ENCODE measurements at places on chromosomes 2 and 18.

- DNase-seq = no peak
These were observed 48.8 kb downstream of the INHBB start for GRCh38 chr2:120394764-120395163.

DNA sequence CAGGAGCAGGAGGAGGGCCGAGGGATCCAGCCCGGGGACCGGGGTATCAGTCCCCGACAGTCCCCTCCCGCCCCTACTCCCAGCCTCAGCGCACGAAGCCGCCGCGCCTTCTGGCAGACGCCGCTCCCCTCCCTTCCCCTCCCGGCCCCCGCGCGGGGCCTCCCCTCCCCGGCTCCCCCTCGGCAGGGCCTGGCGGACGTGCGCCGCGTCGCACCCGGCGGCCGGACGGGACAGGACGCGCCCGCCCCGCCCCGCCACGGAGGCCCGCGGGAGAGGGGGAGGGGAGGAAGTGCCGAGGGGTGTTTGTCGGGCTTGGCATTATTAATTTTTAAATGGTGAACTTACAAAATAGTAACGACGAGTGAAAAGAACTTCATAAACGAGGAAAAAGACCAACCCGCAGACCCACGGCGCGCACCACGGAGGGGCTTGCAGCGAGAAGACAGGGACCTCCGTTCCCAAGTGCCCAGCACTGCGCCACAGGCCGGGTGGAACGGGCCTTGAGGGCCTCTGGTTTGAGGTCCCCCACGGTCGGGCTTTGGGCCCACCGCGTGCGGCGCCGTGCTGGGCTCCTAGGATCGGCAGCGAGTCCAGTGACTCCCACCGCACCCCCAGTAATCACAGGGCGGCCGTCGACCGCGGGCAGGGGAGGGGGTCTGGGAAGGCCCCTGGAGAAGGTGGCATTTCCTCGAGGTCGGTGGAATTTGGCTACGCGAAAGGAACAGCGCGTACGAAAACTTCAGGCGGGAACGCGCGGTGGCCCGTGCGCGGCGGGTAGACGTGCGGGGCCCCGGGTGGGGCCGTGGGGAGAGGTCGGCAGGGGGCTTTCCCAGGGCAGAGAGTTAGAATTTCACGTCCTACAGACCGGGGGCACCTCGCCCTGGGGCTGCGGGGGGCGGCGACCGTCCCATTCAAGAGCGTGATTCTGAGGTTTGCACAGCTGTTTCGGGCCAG is 954 bp upstream of the CTDSP1 start:
- no peak for DNase-seq

DNA sequence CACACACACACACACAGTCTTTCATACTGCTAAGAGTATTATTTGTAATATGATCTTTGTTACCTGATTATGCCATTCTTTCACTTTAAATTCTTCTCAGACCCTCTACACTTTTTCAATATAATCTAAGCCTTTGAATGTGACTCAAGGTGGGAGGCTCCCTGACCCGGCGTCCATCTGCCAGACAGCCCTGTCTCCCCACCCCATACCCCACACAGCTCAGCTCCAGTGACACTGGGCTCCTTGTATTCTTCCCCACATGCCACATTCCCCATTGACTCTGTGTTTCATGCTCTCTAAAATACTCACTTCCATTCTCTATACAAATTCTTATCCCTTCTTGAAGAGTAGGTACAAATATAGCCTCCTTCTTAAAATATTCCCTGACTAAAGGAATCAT is 442.2 kb downstream of the TGIF1 start:
- DNase-seq = no peak

GRCh38 chr2:66240286-66240685 is 194.6 kb upstream of the MEIS1 start:
- no peak for DNase-seq

DNA sequence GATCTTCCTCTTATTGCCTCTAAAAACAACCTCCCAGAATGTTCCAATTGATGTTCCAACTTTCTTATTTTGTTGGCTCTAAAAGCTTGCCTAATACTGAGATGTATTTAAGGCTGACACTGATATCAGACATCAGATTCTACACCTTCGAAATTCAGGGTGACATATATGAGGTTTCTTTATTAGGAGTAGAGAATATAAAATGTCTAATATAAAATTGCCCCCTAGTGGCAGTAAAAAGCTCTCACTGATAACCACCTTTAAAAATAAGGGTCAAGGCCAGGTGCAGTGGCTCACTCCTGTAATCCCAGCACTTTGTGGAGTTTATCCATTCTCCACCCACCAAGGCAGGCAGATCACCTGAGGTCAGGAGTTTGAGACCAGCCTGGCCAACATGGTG is 789.7 kb upstream of the SLC39A10 start:
- no peak for DNase-seq

- DNase-seq = no peak
These were observed 305.1 kb upstream of the MGAT5 start for GRCh38 chr2:133948610-133949290.

DNA sequence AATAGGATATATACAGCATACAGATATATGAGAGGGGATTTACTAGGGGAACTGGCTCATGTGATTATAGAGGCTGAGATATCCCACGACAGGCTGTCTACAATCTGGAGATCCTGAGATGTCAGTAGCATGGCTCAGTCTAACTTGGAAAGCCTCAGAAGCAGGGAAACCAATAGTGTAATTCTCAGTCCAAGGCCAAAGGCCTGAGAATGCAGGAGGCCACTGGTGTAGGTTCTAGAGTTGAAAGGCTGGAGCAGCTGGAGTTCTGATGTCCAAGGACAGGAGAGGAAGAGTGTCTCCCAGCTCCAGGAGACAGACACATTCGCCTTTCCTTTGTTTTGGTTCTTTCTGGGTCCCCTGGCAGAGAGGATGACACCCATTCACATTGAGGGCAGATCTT is 20.1 kb upstream of the CCBE1 start:
- DNase-seq = no peak

GRCh38 chr2:138183705-138184104 is 219.4 kb downstream of the HNMT start:
- DNase-seq = no peak

DNA sequence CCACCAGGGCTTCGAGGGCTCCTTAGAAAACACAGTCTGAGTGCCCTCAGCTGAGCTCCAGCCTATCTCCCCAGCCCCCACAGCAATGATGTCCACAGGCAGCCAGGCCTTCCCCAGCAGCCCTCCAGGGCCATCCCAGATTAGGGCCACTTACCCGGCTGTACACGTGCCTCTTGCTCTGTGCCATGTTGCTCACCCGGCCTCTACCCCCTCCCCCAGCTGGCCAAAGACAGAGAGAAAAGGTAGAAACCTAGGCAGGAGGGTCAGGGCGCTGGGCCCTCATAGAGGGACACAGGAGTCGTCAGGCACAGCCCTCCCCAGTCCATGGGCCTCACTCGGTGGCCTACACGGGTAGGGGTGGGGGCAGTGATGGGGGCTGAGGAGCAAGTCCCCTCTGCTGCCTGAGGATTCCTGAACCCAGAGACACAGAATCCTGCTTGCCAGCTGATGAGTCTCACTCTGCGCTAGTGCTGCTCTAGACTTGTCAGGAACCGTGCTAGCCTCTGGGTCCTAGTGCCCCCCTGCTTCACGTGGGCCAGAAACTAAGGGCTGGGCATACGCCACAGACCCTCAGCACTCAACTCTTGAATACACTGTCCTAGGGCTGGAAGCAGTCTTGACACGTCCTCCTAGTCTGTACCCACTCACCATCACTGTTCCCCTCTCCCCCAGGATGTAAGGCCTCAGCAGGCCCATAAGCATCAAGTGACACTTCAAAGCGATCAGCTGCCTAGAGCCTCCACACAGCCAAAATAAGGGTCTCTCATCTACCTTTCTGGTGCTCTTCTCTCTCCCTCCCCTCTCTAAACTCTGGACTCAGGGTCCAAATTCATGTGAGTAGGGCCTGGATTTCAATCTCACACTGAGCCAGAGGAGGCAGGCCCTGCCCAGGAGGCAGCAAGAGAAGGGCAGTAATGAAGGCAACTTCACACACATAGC is at the start of gene DCTN1:
Gene DCTN1 (minus strand): TSS at position 461 of the 939 bp plus-strand sequence. CDS start 274 bp downstream, at position 187.
- DNase-seq = peak; percentile 14

DNA sequence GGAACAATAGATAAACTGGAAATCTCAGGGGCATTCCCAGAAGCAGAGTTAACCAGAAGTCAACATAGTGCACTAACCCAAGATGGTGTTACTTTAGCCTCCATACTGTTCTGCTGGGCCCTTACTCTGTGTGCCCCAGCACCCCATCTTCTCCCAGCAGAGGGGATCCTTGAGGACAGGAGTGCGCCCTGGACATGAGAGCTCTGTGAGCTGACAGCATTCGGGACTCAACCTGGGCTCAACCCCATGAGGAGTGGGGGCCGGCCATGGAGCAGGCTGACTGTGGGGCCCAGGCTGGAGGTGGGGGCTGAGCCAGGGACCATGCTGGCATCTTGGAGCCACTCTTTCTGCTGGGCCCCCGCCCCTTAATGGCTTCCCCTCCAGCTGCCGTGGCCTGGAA is 156.3 kb upstream of the HS6ST1 start:
- no peak for DNase-seq

DNA sequence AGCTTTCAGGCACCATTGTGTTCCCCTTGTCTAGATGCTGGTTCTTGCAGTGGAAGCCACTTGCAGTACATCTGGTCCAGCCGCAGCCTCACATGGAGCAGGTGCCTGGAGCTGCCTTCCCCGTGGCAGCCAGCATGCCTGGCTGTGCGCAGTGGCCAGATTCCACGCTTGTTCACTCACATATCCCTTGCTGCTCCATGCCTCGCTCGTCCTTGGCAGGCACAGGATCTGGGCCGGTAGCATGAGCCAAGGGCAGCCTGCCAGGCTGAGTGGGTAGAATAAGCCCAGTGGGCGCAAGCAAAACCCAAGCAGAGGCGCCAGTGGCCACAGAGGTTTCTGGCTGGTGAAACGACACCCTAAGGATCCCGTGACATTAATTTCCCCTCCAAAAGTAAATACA is 20.6 kb downstream of the TMX3 start:
- DNase-seq = no peak

DNA sequence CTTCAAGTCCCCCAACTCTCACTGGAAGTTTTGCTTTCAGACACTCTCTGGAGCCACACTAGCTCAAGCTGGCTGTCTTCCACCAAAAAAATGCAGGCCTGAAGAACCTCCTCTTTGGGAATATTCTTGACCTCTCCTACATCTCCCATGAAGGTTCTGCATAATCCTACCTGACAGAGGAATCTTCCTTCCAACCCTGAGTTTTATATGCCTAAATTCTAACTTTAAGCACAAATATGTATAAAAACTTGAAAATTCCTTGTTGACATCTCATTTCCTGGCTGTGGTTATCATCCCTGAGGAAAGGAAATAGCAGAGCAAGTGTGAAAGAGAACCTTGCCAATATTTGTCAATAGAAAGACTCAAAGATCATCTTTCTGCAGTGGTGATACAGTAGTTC is 249.0 kb downstream of the LPIN1 start:
- no peak for DNase-seq

DNA sequence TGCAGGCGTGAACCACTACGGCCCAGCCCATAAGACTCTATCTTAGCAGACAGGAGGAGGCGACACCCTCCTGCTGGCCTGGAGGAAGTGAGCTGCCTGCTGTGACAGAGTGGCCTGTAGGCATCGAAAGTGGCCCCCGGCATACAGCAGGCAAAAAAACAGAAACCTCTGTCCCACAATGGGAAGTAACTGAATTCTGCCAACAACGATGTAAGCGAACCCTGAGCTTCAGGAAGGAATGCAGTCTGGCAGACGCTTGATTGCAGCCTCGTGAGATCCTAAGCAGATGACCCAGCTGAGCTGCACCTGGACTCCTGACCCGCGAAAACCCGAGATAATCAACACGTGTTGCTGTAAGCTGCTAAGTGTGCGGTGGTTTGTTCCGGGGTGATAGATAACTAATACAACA is 13.6 kb downstream of the MRO start:
- no peak for DNase-seq

- no peak for DNase-seq
These were observed 20.0 kb upstream of the HPCAL1 start for GRCh38 chr2:10282611-10283105.

Data from AG09309 (cell line).